Fibroblast of mammary gland (primary cell): ENCODE measurements at places on chromosomes 6 and 20.

DNA sequence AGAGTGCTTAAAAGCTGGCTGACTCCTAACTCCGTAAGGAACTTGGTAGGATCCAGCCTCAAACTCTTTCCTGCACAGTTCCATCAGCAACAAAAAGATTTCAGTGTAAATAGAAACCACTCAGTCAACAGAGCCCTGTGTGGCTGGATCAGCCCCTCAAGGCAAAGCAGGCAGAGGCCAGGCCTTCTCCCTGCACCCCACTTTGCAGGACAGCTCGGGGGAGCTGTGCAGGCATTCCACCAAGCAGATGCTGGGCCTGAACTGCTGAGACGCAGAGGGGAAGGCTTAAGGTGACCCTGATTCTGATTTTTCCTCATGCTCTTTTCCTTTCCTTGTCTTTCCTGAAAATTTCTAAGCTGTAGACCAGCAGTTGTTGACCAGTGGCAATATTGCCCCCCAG is 91.5 kb downstream of the NFATC2 start:
- DNase-seq: no peak

DNA sequence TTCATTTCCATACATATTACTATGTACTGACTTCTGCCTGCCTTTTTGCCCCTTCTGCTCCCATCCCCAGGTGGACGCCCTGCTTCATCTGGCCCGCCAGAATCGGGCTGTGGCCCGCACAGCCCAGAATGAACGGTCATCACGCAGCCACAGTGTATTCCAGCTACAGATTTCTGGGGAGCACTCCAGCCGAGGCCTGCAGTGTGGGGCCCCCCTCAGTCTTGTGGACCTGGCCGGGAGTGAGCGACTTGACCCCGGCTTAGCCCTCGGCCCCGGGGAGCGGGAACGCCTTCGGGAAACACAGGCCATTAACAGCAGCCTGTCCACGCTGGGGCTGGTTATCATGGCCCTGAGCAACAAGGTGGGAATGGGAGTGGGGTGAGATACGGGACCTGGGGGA is 4.7 kb upstream of the PHF1 start:
- no peak for DNase-seq

DNA sequence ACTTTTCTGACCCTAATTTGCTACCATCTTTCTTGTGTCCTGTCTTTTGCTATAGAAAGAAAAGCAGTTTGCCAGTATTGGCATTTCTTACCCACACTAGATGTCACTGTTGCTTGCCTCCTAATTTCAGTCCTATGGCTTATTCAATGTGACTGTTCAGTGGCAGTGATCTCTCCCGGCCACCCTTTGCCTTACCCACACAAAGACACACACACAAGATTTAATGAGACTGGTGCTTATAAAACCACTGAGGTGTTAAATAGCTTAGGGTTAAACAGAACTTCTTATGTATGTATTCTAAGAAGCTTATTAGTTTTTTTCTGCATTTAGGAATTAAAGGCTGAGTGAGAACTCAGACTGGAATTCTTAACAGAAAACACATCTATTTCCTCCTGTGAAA is 233.6 kb upstream of the ASCC3 start:
- DNase-seq: peak; percentile 52

GRCh38 chr6:40328986-40329545 is 258.1 kb downstream of the LRFN2 start:
- DNase-seq: no peak

GRCh38 chr20:57653546-57653900 is 33.3 kb upstream of the ZBP1 start:
- DNase-seq: no peak

DNA sequence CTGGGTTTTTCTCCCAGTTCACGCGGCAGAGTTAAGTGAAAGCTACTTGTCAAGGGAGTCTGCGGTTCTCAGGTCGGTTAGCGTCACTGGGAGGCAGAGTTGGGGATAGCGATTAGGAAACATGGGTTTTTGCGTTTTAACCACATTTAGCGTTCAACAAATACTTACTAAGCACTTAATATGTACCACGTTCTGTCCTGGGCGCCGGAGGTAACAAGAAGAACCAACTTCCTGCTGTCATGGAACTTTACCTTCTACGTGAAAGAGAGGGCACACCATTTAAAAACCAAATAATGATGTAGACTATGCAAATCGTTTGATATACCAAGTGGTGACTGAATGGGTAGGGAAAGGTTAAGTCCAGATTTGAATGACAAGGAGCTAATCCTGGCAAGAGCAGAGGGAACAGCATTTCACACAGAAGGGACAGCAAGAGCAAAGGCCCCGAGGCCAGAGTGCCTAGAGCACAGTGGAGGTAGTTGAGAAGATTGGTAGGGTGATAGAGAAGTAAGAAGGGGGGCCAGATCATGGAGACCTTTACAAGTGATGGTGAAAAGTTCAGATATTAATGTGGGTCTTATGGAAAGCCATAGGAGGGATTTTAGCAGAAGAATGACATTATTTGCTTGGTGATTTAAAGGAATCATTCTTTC is 744 bp downstream of the RIOK1 start:
- DNase-seq: no peak

- DNase-seq: no peak
Observed at GRCh38 chr20:1182106-1182505, 2.7 kb downstream of the TMEM74B start.

DNA sequence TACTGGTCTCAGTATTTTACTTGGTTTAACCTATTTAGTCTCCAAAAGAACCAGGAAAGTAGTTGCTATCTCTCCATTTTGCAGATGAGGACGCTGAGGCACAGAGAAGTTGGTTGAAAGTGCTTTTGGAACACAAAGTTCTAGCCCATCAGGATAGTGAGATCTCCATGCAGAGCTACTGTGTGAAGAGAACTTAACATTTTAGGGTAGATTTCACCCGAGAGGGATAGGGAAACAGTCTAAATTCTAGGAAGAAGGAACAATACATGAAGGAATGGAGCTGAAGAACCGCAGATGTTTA is 65.1 kb downstream of the PHACTR2 start:
- no peak for DNase-seq

DNA sequence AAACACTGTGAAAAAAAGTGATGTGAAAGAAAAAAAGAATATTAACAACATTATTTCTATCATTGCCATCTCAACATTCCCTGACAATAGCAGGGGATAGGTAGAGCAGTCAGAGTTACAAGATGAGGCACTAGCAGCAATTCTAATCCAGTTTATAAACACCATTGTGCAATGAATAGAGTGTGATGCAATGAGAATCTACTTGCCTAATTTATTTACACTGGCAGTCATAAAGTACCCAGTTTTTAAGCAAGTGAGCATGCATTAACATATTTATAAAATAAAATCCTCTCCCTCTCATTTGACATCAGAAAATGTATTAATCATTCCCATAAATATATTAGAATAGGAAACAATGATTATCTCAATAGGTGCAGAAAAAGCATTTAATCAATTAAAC is 2.5 kb upstream of the MANEA start:
- peak; percentile 79 for DNase-seq

DNA sequence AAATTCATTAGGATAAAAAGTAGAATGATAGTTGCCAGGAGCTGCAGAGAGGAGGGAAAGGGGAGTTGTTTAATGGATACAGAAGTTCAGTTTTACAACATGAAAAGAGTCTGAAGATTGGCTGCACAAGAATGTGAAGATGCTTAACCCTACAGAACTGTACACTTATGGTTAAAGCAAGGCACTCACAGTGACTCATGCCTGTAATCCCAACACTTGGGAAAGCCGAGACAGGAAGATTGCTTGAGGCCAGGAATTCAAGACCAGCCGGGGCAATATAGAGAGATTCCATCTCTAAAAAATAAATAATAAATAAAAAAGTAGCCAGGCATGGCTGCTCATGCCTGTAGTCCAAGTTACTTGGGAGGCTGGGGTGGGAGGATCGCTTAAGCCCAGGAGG is 174.0 kb downstream of the TASP1 start:
- DNase-seq: peak; percentile 42

- DNase-seq: no peak
Observed at GRCh38 chr6:10521104-10521808, at the start of gene GCNT2. TSS of gene GCNT2 (plus strand) at chr6:10521351. CDS start at chr6:10528912, 7,561 bp downstream.

GRCh38 chr6:166438211-166438861 is 55.6 kb upstream of the MPC1 start:
- no peak for DNase-seq
